ENCODE measurements at places on chromosomes 7 and 10.
A peak's percentile ranks its signal among the peaks of the same experiment; 100 is the strongest.

GRCh38 chr10:102813734-102814452 is 23.3 kb downstream of the CYP17A1 start:
- DNase-seq = no peak

DNA sequence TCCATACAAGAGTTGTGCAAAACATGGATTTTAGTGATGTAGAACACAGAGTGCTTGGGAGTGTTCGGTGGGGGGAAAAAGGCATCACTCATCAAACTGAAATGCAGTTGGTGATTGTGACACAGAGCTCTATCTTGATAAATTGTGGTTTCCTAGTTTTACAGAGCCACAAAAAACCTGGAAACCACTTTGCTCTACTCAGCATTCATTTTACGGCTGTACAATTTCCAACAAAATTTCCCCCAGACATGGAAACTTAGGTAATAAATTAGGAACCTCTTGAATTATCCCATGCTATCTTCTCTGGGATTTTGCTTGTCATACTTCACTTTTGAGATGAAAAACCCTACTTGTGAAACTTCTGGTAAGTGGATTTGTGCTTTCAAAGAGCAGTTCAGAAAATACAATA is 614.9 kb upstream of the FZD8 start:
- DNase-seq = no peak

- no peak for DNase-seq
Measured at GRCh38 chr7:128069373-128070364, 38.4 kb upstream of the LRRC4 start.

- DNase-seq = no peak
Measured at GRCh38 chr10:86785037-86785436, 28.6 kb downstream of the BMPR1A start.

GRCh38 chr7:132857703-132858102 is 224.2 kb downstream of the CHCHD3 start:
- no peak for DNase-seq

GRCh38 chr10:70769121-70769520 is 16.1 kb downstream of the TBATA start:
- DNase-seq = no peak

DNA sequence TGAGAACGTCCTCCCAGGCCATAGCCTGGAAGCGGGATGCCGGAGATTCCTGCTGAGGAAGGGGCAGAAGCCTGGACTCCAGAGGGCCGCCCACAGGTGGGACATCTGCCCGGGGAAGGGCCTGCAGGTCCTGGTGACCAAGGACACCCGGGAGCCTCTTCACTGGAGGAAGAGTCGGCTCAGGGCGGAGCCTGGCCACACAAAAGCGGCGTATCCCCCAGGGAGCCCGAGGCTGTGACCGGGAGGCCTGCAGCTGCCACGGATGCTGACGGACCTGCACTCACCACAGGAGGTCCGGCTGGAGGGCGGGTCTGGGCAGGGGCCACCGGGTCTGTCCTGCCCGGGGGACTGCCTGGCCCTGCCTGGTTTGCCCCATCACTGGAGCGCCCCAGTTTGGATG is 15.5 kb upstream of the ADGRA1 start:
- DNase-seq = no peak

DNA sequence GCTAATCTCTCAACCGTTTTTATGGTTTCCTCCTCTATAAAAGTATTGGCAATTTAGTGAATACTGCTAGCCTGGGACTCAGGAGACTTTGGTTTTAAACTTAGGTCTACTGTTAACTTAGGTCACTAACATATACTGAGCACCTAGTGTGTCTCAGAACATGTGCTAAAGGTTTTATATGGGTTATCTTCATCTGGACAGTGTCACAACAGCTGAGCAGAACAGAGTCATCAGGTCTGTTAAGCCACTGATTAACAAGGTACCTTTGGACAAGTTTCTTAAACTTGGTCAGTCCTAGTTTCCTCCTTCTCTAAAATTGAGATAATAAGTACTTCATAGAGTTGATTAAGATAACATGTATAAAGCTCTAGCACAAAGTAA is 30.6 kb downstream of the NET1 start:
- no peak for DNase-seq

GRCh38 chr7:111012799-111013675 is 77.9 kb upstream of the LRRN3 start:
- no peak for DNase-seq

- peak; percentile 18 for DNase-seq
Measured at GRCh38 chr10:123043409-123043925, 34.7 kb downstream of the ACADSB start.

DNA sequence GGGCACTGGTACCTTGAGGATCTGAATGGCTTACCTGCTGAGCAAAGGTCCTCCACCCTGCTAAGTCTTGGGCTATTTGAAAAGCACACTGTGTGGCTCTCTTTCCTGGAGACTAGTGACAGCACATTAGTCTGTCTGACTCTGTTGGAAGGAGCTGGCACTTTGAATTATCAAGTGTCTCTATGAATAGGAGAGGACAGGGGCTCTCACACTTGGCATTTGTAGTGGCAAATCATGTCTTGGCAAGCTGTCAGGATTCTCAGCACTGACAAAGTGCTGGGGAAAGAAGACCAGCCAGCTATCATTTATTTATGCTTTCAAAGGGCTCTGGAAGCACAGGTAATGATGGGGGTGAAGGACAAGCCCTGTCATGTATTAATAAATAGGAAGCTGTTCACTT is 62.8 kb downstream of the MTPN start:
- no peak for DNase-seq

GRCh38 chr10:49666054-49666615 is 13.3 kb upstream of the C10orf53 start:
- DNase-seq = no peak

DNA sequence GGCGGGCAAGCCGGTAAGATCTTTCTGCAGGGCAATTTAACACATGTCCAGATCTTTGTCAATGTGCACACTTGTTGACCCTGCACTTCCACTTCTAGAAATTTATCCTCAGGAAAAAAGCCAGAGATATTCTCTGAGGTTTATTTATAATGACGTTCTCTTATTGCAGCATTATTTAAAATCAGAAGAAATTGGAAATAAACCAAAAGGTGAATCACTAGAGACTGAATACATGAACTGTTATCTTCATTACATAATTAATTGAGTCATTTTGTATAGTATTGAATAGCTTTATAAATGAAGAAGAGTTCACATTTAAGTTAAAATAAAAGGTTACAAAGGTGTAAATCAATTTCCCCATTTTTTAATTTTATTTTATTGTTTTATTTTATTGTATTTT is 16.3 kb upstream of the SAR1A start:
- no peak for DNase-seq

DNA sequence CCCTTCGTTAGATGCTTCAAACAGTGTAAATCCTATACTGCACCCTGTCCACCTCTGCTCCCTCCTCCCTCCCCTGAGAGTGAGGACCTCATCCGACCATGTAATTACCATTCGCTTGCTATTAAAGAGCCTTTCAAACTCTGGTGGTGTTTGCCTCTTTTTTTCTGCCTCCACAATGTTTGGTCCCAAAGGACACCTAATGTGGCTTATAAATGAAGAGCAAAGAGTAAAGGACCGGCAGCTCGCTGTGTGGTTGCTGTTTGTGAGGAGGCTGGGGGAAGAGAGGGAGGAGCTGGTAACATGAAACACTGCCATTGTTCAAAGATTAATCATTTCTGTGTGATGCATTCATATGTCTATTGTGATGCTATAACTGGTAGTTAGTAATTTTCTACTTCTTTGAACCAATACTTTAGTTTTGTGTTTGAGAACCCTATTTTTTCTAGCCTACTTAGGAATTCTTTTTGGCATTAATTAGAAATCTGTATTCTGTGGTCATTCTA is 27.9 kb downstream of the MTURN start:
- peak; percentile 92 for DNase-seq

DNA sequence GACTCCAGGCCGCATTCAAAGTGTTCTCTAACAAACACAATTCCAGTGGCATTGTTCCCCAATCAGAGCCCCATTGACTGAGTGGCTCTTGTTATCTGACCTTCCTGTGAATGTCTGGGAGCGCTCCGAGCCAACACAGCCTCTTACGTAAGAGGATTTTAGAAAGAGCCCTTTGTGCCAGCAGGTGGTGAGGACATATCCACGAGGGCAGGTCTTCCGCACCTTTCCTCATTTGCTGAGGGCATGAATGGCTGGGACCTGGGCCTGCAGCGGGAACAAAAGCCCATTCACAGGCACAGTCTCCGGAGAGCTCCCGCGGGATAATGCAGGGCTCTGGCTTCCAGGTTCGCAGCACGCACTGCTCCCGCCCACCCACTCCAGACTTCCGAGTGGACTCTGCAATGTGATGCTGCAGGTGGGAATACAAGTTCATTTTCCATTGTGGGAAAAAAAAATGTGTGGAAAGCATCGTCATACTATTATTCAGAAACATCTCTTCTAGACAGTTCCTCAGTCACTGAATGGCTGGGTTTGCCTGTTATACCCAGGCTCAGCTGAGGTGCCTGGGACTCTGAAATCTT is 295.0 kb upstream of the IGFBP3 start:
- peak; percentile 30 for DNase-seq

- no peak for DNase-seq
Measured at GRCh38 chr7:141872931-141873330, 31.6 kb upstream of the PRSS37 start.

GRCh38 chr10:29586509-29586908 is 48.3 kb downstream of the SVIL start:
- DNase-seq = no peak

DNA sequence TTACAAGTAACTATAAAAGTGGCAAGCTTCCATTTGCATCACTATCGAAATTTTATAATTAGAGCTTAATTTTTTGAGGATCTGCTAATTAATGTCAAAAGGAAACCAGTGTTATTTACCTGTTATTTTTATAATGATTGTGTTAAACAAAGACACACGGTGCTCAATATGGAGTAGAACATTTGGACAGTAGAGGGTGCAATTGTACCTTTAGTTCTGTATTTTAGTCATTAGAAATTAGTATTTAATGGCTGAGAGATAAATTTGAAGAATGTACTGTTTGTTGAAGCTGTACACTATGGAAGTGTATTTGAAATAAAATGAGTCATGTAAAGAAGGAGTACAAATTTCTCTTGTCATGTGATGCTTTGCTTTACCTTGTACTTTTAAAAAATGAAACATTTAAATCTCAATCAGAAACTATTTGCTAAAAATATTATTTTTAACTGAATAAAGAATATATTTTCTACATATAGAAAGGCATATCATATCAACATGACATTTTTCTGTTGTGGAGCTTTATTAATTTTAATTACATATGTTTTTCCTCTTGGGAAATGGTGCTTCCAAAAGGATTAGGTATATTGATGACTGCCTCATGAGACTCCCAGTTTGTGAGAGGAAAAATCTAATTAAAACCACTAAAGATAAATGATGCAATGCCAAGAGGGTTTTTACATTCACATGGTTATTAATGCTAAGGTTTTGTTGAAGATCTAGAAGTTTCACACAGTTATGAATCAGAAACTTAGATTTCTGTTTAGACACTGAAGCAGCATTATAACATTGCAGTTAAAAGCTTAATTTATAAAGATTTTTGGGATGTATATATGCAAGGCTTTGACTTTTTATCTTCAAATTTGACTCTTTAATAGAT is 10.4 kb upstream of the PRKG1 start:
- no peak for DNase-seq

- DNase-seq = no peak
Measured at GRCh38 chr10:86355571-86356038, 11.0 kb downstream of the GRID1 start.

DNA sequence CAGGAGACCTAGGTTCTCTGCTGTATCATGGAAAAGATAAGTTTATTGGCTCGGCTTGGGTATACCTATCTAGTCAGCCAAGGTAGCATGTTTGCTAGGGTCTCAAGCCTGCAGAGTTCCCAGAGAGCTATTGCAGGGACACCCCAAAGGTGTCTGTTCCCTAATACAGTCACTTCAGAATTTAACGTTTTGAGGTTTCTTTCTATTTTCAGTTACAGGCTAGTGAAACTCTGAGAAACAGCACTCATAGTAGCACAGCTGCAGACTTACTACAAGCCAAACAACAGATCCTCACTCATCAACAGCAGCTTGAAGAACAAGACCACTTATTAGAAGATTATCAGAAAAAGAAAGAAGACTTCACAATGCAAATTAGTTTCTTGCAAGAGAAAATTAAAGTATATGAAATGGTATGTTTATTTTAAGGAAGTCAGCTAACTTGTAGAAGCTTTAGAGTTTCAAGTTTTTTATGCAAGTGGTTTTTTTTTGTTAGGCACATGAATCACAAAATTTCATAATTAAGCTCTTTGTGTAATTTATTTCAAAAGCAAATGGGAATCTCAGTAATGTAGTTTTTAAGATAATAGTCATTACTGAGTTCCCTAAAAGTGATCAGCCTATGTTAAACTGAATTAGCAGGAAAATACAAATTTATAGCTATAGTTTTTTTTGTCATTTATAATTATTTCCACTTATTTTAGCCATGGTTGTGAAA is 54.9 kb downstream of the AKAP9 start:
- DNase-seq = no peak

GRCh38 chr10:65900271-65900670 is 1025.6 kb upstream of the LRRTM3 start:
- DNase-seq = no peak

GRCh38 chr7:114567416-114567815 is 152.8 kb downstream of the FOXP2 start:
- DNase-seq = no peak

DNA sequence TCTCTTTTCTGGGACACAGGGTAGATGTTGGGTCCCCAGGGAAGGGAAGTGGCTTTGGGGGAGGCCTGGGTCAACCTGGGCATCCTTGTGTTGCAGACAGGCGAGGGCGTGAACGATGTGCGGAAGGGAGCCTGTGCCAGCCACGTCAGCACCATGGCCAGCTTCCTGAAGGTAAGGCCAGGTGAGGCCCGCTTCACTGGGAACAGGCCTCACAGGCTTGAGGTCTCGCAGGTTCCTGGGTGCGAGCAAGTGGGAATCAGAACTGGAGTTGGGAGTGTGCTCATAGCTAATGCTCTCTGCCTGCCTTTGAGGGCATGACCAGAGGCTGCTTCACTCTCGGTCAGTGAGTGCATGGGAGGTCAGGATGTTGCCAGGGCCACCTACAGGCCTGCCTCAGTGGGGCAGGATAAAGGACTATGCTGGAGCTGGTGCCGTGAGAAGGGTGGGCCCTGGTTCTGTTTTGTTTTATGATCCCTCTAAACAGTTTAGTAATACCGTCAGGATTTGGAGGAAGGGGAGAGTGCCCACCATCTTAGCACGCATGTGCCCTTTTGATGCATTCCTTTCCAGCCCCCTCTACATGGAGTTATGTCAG is 8.4 kb downstream of the DBNL start:
- no peak for DNase-seq

DNA sequence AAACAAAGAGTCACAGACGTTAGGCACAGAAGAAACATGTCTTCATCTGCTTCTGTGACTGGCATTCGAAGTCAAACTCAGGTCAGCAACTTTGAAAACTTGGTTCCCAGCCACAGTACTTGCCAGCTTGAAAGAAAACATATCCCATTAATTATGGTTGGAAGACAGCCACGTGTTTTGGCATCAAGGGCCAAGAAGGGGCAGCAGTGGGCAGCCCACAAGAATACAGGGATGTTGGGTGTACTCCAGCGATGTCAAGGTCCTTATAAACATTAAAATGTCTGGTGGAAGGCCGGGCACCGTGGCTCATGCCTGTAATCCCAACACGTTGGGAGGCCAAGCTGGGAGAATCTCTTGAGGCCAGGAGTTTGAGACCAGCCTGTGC is 29.5 kb downstream of the JCAD start:
- DNase-seq = no peak
